ENCODE measurements at places on chromosomes 5 and 9.
A peak's percentile ranks its signal among the peaks of the same experiment; 100 is the strongest.

DNA sequence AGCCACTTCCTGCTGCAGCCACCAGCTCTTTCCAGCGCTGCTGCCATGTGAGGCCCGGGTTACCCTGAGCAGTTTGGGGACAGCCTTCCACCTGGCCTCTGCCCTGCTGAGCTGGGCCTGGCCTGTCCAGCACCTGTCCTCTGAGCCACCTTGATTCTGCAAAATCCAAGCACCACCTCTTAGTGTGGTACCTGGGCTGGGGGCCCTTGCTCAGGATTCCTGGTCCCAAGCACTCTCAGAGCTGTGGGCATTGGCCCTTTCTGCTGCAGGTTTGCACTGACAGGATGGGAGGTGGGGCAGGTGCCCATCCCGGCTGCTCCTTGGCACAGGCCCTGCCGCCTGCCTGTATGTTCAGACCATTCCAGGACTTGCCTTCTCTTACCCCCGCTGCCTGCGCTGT is 309.2 kb upstream of the IRX4 start:
- DNase-seq: no peak

DNA sequence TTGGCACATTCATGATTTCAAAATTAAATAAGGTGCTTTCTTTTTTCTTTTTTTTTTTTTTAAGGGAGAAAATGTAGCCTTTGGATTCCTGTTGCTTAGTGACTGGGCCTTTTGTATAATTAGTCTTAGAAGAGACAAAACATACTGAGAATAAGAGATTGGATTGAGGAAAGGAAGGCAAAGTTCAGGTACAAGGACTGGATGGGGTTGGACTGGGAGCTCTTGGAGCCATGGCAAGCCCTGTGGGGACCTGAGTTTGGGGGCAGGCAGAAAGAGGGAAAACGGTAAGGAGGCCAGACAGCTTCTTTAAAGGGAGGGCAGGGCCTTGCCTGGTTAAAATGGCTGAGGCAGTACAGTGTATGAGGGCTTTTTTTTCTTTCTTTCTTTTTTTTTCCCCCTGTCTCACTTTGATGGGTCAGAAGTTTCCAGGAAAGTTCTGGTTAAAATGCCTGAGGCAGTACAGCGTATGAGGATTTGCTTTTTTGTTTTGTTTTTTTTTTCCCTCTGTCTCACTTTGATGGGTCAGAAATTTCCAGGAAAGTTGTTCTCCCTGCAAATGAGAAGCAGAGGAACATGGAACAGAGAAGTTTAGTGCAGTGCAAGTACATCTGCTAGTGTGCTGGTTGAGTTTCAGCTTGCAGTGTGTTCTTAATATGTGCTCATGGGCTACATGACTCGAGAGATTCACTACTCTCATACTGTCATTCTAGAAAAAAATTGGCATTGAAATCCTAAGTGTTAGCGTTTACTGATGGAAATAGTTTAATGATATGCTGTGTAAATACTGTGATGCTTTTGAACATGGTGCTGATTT is 16.8 kb downstream of the SNX18 start:
- no peak for DNase-seq

GRCh38 chr9:126956917-126957686 is 42.5 kb downstream of the RALGPS1 start:
- peak; percentile 19 for DNase-seq

DNA sequence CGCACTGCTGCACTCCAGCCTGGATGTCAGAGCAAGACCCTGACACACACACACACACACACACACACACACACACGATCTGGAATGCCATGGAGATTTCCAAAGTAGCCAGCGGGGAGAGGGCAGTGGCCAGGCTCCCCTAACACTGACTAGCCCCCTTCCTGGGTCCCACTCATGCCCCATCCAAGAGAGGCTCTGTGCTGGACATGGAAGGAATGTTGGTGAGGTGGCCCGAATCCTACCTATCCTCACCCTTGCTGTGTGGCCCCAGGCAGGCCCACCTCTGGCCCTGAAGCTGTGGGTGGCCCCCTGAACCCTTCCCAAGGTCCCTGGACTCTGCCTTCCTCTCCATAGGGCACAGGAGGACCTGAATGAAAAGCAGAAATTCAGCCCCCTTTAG is 7.3 kb downstream of the BRD3 start:
- no peak for DNase-seq

- DNase-seq: peak; percentile 16
These were observed 48.2 kb downstream of the ROPN1L start for GRCh38 chr5:10489810-10490426.

DNA sequence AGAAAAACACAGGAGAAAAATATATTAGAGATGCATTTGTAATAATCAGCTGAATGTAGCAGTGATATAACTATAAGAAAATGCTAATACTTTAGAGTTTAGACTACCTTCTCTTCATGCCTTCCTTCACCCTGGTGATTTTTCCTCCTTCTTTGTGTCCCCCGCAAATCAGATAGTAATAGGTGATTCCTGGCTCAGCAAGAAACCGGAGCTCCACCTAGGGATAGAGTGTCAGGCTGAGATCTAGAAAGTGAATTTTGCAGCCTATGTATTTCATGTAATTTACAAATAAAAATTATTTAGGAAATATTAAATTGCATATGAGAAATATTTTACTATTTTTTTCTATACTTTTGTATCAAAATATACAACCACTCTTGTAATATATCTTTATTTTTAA is 109.8 kb upstream of the ST8SIA4 start:
- DNase-seq: no peak

DNA sequence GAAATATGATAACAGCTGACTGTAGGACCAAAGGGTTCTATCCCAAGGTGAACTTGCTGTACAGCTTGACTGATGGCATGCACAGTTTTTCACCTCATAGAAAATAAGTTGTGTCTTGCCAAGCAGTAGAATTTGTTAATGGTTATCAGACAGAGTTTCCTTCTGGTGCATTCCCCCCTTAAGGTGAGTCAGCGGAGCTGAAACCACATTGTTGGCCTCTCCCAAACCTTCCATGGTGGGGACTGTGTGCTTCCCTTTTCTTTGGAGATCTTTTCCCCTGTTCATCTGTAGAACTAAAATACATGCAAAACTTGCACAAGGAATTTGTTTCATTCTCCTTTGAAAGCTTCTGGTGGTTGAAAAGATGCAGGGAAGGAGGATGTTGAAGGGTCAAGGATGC is 179.8 kb downstream of the FGF1 start:
- no peak for DNase-seq

DNA sequence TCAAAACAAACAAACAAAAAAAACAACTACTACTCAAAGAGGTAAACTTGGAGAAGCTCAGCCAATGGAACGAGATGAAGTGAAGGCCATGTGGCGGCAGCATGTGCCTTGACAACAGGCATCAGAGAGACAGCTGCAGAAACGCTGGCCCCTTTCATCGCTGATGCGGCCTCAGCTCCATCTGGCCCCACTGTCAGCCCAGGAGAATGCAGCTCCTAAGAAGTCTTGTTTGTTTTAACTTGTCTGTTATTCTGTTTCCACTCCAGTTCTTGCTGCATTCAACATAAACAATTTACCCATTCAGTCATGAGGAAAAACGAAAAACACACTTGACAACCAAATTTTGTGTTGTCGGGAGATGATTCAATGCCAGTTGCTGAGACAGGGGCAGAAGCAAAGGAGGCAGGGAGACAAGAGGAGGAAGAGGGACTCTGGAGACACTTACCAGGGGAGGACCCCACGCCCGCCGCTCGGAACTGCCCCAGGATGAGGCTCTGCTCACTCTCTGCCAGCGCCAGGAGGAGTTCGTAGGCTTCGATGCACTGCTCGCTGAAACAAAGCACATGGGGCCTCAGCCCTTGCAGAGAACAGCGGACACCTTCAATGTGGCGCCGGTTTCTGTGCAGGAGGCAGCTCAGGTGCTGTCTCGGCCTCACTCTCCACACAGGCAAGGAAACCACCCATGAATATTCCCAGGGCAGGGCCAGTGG is 91.2 kb downstream of the DCP2 start:
- DNase-seq: peak; percentile 75

GRCh38 chr9:37030611-37030939 is 3.5 kb downstream of the PAX5 start:
- DNase-seq: no peak

GRCh38 chr5:6872441-6873160 is 159.4 kb downstream of the TENT4A start:
- no peak for DNase-seq

GRCh38 chr9:98324801-98325200 is 69.4 kb upstream of the TBC1D2 start:
- no peak for DNase-seq

DNA sequence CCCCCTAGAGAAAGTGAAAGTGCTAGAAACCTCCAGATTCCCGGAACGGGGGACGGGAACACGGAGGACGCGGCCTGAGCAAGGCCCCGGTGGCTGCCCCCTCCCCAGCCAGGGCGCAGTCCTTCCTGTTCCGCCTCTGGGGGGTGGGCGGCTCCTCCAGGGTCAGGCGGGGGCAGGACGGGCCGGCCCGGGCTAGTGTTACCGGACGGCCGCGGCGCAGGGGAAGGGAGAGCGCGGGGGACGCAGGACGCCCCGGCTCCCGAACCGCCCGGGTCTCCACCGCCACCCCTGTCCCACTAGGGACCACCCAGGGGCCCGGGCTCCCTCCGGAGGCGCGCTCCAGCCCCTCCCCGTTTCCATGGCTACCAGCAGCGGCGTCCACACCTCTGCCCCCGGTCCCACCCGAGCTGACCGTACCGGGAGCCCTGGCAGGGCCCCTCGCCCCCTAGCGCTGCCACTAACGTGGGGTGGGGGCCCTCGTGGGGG is 579 bp downstream of the SLC12A7 start:
- no peak for DNase-seq

All from pons (tissue), 1 donor.